Heart right ventricle (tissue), 16 donors: ENCODE measurements at places on chromosomes 16 and 17. TPM values are rescaled to one million over a fixed set of nuclear protein-coding genes. Genes with fewer than 3 reads are reported as not detected.

DNA sequence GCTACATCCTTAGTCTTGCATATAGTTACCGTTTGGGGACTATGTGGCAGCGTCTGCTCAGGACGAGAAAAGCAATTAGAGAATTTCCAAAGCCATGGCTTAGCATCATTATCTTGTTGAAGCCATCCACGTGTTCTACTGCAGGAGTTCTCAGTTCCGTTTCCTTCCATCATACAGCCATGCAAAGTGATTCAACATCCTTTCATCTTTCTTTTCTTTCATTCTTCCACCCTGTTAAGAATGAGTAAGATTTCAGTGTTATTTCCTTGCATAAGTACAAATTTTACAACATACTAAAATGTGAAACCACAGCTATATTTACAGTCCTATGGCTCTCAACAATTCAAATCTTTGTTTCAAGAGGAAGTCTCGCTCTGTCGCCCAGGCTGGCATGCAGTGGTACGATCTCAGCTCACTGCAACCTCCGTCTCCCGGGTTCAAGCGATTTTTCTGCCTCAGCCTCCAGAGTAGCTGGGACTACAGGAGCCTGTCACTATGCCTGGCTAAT lies 3.8 kb downstream of the MARF1 start:
- peaks cover 26% of the 10 kb centered on the region for H3K4me1 ChIP-seq
- H3K27ac ChIP-seq, result no peak overlapping the region
- H3K27me3 ChIP-seq, result no peaks in the 10 kb centered on the region

The HS3ST4 gene
- not detected for total RNA-seq

- peaks cover 18% of the 10 kb centered on the region for H3K4me1 ChIP-seq
- DNase-seq, result no peak
Observed at GRCh38 chr17:80796430-80796861, 195.2 kb upstream of the CHMP6 start.

GRCh38 chr17:66975614-66976378 lies 11.3 kb downstream of the CACNG4 start:
- peaks cover 16% of the 10 kb centered on the region for H3K4me1 ChIP-seq
- DNase-seq, result peak; percentile 45

- H3K4me3 ChIP-seq, result no peak overlapping the region
- no peak overlapping the region for H3K27ac ChIP-seq
- peaks cover 43% of the 10 kb centered on the region for H3K36me3 ChIP-seq
- H3K27me3 ChIP-seq, result no peaks in the 10 kb centered on the region
- DNase-seq, result no peak
Observed at GRCh38 chr17:7576432-7576937, 3.0 kb upstream of the CD68 start.

DNA sequence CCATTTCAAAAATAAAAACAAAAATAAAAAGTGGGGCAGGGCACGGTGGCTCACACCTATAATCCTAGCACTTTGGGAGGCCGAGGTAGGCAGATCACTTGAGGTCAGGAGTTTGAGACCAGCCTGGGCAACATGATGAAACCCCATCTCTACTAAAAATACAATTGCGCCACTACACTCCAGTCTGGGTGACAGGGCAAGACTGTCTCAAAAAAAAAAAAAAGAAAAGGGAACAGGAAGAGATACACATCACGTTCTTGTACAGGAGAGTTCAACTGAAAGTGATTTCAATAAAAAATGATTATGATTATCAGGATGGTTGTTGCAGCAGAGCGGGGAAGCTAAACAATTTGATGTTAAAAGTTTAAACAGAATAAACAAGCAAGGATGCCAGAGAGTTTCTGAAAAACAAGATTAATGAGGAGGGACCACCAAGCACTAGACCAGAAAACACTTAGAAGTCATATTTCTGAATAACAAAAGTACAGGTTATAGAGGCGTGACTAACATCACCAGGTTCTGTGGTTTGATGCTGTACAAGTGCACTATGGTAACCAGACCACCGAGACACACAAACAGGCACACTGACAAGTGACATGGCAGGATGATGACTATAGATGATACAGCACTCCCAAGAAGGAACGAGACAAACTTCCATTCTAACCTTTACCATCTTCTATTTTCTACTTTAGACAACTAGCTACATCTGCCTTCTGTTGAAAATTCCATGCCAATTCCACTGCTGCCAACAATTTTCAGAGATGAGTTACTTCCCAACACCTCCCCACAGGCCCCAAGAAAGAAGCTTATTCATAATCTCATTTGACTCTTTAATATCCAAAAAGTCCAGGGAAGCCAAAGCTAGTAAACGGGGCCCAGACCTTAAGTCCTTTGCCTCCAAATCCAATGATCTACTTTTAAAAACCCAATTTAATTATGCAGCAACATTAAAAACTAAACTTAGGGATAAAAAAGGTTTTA lies 11.8 kb downstream of the DNAJA2 start:
- no peak for DNase-seq
- no peak overlapping the region for H3K27ac ChIP-seq
- H3K4me1 ChIP-seq, result peaks cover 7% of the 10 kb centered on the region
- no peak overlapping the region for H3K4me3 ChIP-seq
- H3K36me3 ChIP-seq, result peaks cover 98% of the 10 kb centered on the region

The CACNG5 gene
- total RNA-seq, result not detected

GRCh38 chr17:35010093-35010492 lies 29.8 kb downstream of the LIG3 start:
- no peak overlapping the region for H3K27ac ChIP-seq
- H3K27me3 ChIP-seq, result no peaks in the 10 kb centered on the region
- DNase-seq, result no peak

DNA sequence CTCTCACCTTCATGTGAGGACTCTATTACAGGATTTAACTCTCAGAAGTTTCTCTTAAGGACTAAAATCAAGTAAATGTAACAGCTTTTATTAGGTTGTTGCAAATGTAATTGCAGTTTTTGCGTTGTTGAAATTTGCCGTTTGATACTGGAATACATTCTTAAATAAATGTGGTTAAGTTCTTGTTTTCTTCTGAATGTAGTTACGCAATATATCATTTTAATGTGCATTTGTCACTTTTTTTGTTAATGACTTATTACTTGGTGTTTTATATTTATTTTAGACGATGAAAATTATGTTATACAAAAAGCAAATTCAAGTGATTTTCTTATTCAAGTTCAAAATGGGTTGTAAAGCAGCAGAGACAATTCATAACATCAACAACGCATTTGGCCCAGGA lies 76.3 kb downstream of the TTC19 start:
- H3K36me3 ChIP-seq, result peaks cover under 1% of the 10 kb centered on the region
- no peak overlapping the region for H3K27ac ChIP-seq
- no peaks in the 10 kb centered on the region for H3K4me1 ChIP-seq
- H3K27me3 ChIP-seq, result no peaks in the 10 kb centered on the region

GRCh38 chr17:44222112-44222869 lies 2.8 kb upstream of the UBTF start:
- peaks cover 32% of the 10 kb centered on the region for H3K4me1 ChIP-seq
- H3K27me3 ChIP-seq, result no peaks in the 10 kb centered on the region
- peak overlapping the region; percentile 100 for H3K27ac ChIP-seq
- DNase-seq, result peak; percentile 81

DNA sequence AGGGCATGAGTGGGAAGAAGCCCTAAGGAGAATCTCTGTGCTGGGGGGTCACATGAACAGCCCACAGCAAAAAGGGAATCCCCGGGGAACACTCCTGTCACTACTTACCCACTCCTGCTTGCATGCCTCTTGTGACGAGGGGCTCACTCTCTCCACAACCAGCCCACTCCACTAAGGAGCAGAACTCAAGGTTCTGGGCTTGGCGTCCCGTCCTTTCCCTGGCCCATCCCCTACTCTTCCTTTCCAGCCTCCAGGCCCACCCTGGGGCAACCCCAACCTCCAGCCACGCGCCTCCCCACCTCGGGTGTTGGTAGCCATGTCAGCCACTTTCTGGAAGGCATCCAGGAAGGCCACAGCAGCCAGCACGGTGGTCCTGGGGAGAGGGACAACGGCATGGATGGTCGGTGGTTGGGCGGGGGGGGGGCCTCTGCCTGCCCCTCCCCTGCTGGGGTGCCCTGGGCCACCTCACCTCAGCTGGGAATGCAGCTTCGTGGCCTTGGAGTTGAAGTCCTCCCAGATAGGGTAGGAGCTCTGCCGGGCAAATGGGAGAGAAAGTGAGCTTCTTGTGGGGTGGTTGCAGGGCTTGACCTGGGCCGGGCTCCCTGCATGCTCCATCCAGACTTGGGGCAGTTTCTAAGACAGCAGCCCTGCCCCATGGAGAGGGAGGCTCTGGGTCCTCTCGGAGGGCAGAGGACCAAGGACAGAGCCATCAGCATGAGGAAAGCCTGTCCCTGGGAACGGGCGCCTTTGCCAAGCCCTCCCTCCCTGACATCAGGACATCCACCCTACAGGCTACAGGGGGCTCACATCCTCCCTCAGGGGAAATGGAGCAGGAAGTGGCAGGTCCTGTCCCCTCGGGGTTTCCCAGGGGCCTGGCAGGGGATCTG lies 5.1 kb downstream of the MTSS2 start:
- peaks cover 47% of the 10 kb centered on the region for H3K4me1 ChIP-seq
- H3K4me3 ChIP-seq, result no peak overlapping the region

DNA sequence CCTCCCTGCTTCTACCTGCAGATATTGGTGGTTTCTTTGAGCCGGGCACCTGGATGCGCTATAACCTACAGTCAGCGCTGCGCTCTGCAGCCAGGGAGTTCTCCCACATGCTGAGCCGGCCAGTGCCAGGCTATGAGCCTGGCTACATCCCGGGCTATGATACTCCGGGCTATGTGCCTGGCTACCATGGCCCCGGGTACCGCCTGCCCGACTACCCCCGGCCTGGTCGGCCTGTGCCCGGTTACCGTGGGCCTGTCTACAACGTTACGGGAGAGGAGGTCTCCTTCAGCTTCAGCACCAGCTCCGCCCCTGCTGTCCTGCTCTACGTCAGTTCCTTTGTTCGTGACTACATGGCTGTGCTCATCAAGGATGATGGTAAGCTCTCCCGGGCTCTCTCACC lies 13.2 kb downstream of the CNTNAP1 start:
- H3K4me1 ChIP-seq, result peaks cover 13% of the 10 kb centered on the region
- H3K36me3 ChIP-seq, result peaks cover 6% of the 10 kb centered on the region
- no peaks in the 10 kb centered on the region for H3K27me3 ChIP-seq
- DNase-seq, result no peak
- H3K4me3 ChIP-seq, result no peak overlapping the region
- H3K27ac ChIP-seq, result no peak overlapping the region

DNA sequence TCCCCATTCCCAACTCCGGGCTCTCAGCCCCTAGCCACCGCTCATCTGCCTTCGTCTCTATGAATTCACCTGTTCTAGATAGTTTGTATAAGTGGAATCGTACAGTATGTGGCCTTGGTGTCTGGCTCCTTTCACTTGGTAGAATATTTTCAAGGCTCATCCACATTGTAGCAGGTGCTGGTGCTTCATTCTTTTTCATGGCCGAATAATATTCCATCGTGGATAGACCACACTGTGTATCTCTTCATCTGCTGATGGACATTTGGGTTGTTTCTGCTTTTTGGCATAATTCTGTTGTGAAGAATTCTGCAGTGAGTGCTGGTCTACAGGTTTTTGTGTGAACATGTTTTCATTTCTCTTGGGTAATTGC lies 324.2 kb downstream of the SEC14L1 start:
- peaks cover 89% of the 10 kb centered on the region for H3K4me1 ChIP-seq
- H3K36me3 ChIP-seq, result no peaks in the 10 kb centered on the region
- peak overlapping the region; percentile 81 for H3K27ac ChIP-seq
- no peak for DNase-seq

- no peak overlapping the region for H3K27ac ChIP-seq
- peak; percentile 20 for DNase-seq
- no peaks in the 10 kb centered on the region for H3K36me3 ChIP-seq
- no peaks in the 10 kb centered on the region for H3K27me3 ChIP-seq
- H3K4me1 ChIP-seq, result peaks cover 32% of the 10 kb centered on the region
Observed at GRCh38 chr17:17540935-17541639, 44.9 kb upstream of the RASD1 start.

- H3K4me3 ChIP-seq, result no peak overlapping the region
- peaks cover 100% of the 10 kb centered on the region for H3K36me3 ChIP-seq
- no peak for DNase-seq
- no peak overlapping the region for H3K27ac ChIP-seq
Observed at GRCh38 chr16:56477096-56477878, 25.9 kb downstream of the OGFOD1 start.

The KRT39 gene
- total RNA-seq, result not detected

The TBC1D3I gene
- total RNA-seq, result 0.68 TPM

The CDC27 gene
- total RNA-seq, result 79.5 TPM

DNA sequence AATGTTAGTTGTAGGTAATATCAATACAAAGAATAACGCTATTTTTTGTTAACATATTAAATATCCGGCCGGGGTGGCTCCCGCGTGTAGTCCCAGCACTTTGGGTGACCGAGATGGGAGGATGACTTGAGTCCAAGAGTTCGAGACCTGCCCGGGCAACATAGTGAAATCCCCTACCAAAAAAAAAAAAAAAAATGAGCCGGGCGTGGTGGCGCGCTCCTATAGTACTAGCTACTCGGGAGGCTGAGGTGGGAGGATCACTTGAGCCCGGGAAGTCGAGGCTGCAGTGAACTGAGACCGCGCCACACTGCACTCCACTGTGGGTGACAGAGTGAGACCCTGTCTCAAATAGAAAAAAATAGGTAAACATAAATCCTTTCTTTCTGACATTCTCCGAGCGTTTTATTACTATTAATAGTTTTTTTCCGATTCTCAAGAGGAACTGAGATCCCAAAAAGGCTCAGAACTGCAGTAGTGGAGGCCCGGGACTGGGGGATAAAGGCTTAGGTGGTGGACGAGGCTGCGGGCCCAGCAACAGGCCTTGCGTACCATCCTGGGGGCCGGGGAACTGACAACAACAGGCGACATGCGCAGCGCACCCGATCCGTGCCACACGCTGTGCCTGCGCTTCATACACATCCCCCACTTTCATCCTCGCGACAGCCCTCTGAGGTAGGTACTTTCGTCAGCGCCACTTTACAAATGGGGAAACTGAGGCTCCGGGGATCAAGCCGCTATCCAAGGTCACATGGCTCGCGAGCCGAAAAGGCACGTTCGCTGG lies 919 bp downstream of the N4BP1 start:
- H3K36me3 ChIP-seq, result no peaks in the 10 kb centered on the region
- peak overlapping the region; percentile 92 for H3K4me3 ChIP-seq
- DNase-seq, result no peak
- peaks cover 75% of the 10 kb centered on the region for H3K4me1 ChIP-seq
- H3K27ac ChIP-seq, result peak overlapping the region; percentile 97

DNA sequence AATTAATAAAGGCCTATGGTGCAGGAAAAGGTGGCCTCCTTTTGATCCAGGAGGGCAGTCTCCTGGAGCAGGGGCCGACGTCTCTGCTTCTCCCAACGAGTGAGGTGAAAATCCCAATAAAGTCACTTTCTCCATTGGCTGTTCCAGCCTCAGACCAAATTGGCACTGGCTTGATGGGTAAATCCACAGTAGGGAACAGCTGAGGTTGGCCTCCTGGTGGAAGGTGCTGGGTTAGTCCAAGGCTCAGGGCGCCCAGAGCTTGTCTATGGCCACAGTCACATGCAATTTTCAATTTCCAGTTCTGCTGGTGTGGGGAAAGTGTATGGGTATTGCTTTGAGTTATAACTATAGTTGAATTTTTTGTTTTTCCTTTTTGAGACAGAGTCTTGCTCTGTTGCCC lies 79.0 kb downstream of the NETO2 start:
- H3K27ac ChIP-seq, result no peak overlapping the region
- no peak overlapping the region for H3K4me3 ChIP-seq
- H3K36me3 ChIP-seq, result no peaks in the 10 kb centered on the region

The TMEM100 gene
- total RNA-seq, result 8.7 TPM

The SLFN13 gene
- total RNA-seq, result 2.8 TPM

- no peak overlapping the region for H3K27ac ChIP-seq
- no peaks in the 10 kb centered on the region for H3K4me1 ChIP-seq
- H3K4me3 ChIP-seq, result no peak overlapping the region
- H3K36me3 ChIP-seq, result no peaks in the 10 kb centered on the region
- no peak for DNase-seq
Observed at GRCh38 chr16:68728523-68728922, 8.6 kb upstream of the CDH1 start.

- H3K27me3 ChIP-seq, result no peaks in the 10 kb centered on the region
- peaks cover 61% of the 10 kb centered on the region for H3K4me1 ChIP-seq
- peak overlapping the region; percentile 99 for H3K27ac ChIP-seq
Observed at GRCh38 chr16:3458852-3459361, 15.4 kb downstream of the NAA60 start.
